ENCODE measurements at places on chromosomes 13 and 19.

GRCh38 chr13:108220041-108220440 lies 1.8 kb downstream of the ABHD13 start:
- no peak for DNase-seq

DNA sequence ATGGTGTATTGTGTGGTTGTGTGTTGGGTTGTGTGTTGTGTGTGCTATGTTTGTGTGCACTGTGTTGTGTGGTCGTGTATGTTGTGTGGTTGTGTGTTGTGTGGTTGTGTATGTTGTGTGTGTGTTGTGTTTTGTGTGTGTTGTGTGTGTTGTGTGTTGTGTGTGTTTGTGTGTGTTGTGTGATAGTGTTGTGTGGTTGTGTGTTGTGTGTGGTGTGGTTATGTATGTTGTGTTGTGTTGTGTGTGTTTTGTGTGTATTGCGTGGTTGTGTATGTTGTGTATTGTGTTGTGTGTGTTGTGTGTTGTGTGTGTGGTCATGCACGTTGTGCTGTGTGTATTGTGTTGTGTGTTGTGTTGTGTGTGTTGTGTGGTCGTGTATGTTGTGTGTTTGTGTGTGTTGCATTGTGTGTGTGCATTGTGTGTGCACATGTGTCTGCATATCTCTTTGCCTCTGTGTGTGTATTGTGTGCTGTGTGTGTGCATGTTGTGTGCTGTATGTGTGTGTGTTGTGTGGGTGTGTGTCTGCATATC lies 2.9 kb downstream of the C3 start:
- DNase-seq: no peak

- DNase-seq: peak; percentile 12
These were observed 1.0 kb upstream of the PGLS start for GRCh38 chr19:17510220-17510993.

DNA sequence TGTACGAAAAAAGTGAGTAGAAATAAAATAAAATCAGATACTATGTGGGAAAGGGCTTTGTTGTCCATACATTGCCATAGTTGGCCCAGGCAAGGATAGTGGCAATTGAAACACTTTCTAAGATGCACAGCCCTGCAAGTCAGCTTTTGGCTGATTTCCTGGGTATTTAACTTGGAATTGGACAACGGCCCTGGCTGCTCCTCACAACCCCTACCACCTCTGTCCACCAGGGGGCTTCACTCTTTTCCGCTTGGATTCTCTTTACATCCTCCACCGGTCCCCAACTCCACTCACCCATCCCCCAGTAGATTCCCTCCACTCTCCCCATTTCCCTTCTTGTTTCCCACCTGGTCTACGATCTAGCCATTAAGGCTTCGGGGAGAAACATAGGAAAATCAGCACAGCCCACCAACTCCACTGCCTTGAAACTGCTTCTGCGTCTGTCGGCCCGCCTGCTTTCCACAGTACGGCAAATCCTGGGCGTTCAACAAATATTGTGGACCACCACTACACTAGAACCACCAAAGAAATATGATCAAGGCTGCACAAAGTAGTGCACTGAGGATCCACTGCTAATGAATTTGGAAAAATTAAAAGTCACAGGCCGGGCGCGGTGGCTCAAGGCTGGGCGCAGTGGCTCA lies 48.6 kb upstream of the GTF3A start:
- no peak for DNase-seq

DNA sequence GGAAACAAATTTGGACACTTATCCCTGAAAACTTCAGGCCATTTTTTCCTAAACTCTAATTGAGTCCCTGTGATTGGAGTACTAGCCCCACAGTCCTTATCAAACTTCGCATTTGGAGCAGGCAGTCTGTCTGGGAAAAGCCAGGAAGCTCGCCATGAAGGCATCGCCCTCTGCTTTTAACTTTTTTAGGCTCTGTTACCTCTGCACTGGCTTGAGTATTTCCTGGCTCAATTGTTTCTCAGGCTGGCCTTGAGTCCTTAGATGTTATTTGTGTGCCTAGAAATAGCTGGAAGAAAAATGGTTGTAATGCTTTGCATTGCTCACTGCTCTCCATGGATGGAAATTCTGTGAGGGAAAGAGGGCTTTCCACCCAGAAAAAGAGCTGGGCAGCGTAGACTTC lies 24.2 kb downstream of the ACTN4 start:
- DNase-seq: no peak

- DNase-seq: no peak
These were observed 22.5 kb downstream of the CAB39L start for GRCh38 chr13:49421391-49421790.

- no peak for DNase-seq
These were observed 34.1 kb downstream of the NOTCH3 start for GRCh38 chr19:15166700-15167099.

GRCh38 chr19:45451131-45451849 lies 16.5 kb upstream of the FOSB start:
- no peak for DNase-seq

DNA sequence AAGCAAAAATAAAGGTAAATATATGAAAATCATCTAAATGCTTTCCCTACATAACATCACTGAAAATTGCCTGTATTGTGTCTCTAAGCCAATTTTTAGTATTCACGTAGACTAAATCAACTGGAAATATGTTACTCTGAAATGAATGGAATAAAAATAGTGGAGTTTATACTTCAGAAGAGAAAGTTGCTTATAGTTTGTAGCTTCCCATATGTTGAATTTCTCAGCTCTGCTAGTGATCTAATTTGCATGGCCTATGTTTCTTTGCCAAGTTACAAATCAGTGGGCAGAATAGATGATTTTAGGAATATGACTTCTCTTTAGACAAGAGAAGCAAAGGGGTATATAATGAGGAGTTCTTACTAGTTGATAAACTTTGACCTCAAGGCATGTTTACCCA lies 850.2 kb downstream of the OLFM4 start:
- no peak for DNase-seq

- DNase-seq: no peak
These were observed 363 bp downstream of the CACNA1A start for GRCh38 chr19:13505761-13506470.

- no peak for DNase-seq
These were observed 407.8 kb downstream of the KLF5 start for GRCh38 chr13:73466561-73466960.

DNA sequence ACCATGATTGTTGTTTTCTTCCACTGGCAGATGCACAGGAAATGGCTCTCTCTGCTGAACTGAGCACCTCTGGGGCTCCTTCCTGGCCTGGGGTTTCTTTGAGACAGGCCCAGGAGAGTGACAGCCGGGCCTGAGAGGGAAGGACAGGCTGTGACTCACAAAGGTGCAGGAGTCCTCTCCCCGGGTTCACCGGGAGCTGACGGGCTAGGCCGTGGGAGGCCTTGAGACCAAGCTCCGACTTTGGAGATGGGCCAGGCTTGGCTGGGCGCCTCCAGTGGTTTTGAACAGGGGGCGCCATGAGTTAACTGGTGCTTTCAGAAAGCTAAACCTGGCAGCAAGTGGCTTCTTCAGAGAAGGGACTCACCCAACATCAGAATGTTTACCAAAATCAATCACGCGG lies 143.4 kb downstream of the URI1 start:
- DNase-seq: no peak

- DNase-seq: no peak
These were observed 134.4 kb upstream of the TSC22D1 start for GRCh38 chr13:44710576-44710975.

- DNase-seq: no peak
These were observed 121.7 kb downstream of the POSTN start for GRCh38 chr13:37476874-37477273.

GRCh38 chr13:112486386-112487126 lies 101.4 kb downstream of the TUBGCP3 start:
- no peak for DNase-seq

GRCh38 chr19:30879225-30879624 lies 470.0 kb downstream of the TSHZ3 start:
- no peak for DNase-seq

DNA sequence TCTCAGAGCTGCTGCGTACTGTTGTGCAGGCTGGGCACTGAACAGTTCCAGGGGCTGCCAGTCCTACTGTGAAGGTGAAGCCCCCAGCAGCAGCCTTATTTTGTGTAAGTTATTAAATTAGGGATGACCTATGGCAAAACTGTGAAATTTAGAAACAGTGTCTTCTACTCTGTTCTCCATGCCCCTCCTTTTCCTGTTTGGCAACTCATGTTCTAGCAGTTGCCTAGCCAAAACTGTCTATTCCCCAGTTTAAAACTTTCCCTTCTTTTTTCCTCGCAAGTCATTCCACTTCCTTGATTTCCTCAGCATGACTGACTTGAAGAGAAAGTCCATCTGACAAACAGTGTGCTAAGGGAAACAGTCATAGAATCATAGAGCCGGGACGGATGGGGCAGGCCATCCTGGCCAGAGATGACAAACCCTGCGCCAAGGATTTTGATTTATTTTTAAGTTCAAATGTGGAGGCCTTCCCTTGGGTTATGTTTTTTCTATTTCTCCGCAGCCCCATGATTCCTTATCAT lies 78.1 kb upstream of the OLFM4 start:
- no peak for DNase-seq

DNA sequence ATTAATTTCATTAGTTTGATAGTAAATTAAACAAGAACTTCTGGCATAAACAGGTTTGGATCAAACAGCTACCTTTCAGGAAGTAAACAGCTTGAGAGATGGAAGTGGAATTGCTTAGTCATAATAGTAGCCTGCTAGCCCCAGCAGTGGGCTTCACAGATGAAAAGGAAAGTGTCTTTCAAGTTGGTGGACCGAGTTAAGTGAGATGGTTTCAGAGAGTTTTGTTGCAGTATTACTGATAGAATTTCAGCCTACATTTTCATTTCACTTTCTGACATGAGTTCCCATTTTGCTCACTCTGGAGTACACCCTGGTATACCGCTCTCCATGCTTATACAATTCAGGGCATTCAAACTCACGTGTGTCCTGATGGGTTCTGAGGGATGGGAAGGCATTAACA lies 2.0 kb upstream of the PTOV1 start:
- no peak for DNase-seq

- DNase-seq: no peak
These were observed 10.3 kb upstream of the CACNG7 start for GRCh38 chr19:53898636-53899341.

GRCh38 chr19:55452749-55453346 lies 8.6 kb downstream of the ISOC2 start:
- peak; percentile 76 for DNase-seq

- DNase-seq: no peak
These were observed 120.7 kb upstream of the OBI1 start for GRCh38 chr13:78779608-78780007.

DNA sequence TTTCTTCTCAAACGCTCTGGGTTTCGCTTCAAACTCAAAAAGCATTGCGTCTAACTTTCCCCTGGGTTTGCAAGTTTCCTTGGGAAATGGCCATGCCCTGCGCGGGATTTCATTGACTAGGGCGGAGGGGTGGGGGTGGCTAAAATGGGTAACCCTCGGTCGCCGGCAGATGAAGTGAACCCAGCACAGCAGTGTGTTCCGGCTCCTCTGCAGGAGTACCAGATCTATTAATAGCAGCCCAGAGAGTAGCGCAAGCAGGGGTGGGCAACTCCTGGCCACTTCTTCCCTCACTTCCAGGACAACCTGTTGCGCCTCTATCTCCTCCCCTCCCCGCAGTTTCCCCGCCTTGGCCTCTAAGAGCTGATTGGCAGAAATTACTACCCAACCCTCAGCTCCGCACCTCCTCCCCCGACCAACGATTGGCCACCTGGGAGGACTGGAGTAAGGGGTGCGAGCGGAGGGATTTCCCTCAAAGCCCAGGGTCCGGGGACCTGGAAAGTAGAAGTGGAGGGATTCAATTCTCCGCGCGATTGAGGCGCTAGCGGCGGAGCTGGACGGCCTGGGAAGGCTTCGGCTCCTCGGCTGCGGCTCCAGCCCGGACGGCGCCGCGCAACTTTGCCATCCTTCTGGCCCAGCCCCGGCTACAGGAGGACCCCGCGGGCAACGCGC lies at the start of gene FREM2:
Gene FREM2 (plus strand): TSS at position 501 of the 669 bp plus-strand sequence. CDS start 268 bp downstream, outside the sequence.
- peak; percentile 14 for DNase-seq

All from C1 segment of cervical spinal cord (tissue), 14 donors.